Stimulated activated CD8-positive, alpha-beta memory T cell treated with anti-CD3 and anti-CD28 coated beads, Interleukin-2, amount 100 ng/mL, for 48 hours (primary cell): ENCODE measurements at places on chromosomes 6 and 20.

DNA sequence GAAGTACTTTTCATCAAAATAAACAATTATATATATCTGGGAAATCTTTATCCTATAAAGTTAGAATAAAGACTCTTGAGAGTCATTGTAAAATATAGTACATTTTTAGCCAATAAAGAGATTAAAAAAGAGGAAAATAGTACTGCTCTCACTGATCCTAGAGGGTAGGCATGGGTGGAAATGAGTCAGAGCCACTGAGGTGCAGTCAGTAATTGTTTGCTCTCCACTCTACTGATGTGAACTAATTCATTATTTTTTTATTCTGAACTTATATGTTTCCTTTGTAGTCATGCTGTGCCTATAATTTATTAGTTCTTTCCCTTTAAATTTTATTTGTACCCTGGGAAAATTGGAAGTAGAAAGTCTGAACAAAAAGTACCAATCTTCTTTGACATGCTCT is 1359.4 kb upstream of the GJE1 start:
- no peak for DNase-seq

- peak; percentile 42 for DNase-seq
Measured at GRCh38 chr6:27176523-27177484, 70.7 kb upstream of the PRSS16 start.

DNA sequence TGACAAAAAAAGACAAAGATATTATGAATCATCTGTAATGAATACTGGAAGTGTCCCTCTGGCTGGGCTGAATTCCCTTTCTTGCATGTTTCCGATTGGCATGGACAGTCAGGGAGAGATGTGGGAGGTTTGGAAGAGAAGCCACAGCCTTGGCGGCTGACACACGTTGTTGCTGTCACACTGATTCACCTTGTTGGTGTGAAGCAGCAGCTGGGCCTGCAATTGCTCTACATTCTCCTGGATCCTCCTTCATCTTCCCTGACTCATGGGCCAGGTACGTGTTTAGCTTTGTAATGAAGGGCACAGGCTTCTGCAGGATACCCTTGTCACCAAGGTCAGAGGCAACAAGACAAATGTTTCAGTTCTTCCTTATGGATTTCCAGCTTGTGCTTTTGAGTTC is 13.4 kb upstream of the SMIM8 start:
- DNase-seq, result no peak

DNA sequence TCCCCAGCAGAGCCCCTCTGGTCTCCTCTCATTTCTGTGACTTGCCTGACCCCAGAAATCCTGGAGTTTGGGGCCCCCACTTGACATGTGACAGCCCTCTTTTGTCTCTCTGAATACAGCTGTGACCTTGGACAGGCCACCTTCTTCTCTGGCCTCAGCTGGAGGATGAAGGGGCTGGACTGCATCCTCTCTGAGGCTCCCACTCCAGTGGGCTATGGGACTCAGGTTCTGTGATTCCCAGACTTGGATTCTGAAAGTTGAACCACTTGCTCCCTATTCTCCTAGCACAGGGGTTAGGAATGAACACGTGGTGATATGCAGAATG is 9.1 kb downstream of the BPIFB3 start:
- DNase-seq, result no peak

GRCh38 chr6:36078159-36078558 is 50.6 kb downstream of the MAPK14 start:
- no peak for DNase-seq

GRCh38 chr6:149129371-149130077 is 188.0 kb upstream of the TAB2 start:
- DNase-seq, result no peak

- DNase-seq, result no peak
Measured at GRCh38 chr6:23277521-23278179, 708.3 kb downstream of the HDGFL1 start.

DNA sequence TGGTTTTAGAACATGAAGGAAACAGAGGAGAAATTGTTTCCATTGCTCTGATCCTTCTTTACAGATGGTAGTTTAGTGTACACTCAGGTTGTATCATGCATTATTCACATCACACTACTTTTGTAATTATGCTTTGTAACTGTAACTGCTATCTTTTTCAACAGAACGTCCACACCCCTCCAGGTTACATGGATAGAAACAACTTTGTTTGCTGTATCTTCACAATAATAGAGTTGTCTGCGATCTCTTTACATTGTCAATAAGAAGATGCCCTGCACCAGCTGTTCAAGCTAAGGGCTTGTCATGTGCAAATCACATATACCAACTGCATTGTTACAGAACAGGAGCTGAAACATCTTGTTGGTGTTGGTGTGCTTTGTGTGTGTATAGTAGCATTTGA is 67.9 kb upstream of the MAP7 start:
- DNase-seq, result no peak

DNA sequence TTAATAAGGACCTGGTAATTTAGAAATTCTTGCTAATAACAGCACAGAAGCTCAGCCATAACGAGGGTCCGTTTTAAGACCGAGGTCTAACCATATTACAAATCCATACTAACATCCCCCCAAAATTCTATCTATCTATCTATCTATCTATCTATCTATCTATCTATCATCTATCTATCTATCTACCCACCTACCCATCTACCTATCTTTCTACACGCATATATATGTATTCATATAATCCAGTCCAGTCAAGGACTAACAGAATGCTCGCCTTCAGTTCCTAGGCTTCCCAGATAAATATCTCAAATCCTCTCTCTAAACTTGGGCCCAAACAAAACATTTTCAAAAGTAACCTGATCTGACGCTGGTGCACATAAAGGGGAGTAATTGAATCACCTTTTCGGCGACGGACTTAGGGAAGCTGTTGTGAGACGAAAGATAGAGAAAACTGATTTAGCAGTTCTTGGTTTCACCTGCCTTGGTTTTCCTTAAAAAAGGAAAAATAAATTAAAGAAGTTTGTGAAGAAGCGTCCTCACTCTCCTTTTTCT is 14.5 kb downstream of the HMGN4 start:
- no peak for DNase-seq

DNA sequence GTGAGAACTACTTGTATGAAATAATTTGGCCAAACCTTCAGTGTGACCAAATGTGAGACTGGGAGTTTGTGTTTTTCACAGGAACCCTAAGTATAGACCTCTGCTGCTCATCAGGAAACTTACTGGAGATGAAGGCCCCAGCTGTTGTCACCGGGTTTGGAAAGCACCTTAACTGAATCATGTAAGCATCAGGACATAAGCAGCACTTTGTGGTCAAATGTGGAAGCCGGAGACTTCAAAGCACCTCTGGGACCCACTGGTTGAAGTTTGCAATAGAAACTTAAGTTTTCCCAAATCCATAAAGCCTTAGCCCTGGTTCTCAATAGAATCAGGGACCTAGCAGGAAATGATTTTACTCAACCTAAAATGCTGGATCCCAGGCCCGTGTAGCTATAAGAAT is 14.3 kb downstream of the TTPAL start:
- DNase-seq, result no peak

DNA sequence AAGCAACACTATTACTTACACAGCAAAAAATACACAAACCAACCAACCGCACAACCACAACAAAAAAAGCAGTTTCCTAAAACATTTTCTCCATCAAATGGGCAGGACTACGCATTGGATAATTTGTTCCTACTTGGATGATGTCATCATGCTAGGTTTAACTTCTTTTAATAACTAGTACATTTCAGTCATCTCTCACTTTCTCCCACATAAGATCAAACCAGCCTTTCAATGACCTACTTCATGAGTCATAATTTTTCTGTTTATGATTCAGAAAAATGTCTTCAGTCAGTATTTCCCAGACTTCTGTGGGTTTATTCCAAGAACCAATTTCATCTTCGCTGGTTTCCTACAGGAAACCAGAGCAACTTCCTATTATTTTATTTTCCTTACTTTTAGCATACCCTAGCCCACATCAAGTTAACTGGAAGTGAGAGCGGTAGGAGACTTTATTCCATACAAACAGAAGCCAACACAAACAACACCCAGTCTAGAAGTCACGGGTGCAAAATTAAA is 134.2 kb downstream of the GMDS start:
- no peak for DNase-seq
